NCI-H526 treated with DMSO at 0.1 percent for 48 hours (cell line): ENCODE measurements at places on chromosomes 4 and X.

DNA sequence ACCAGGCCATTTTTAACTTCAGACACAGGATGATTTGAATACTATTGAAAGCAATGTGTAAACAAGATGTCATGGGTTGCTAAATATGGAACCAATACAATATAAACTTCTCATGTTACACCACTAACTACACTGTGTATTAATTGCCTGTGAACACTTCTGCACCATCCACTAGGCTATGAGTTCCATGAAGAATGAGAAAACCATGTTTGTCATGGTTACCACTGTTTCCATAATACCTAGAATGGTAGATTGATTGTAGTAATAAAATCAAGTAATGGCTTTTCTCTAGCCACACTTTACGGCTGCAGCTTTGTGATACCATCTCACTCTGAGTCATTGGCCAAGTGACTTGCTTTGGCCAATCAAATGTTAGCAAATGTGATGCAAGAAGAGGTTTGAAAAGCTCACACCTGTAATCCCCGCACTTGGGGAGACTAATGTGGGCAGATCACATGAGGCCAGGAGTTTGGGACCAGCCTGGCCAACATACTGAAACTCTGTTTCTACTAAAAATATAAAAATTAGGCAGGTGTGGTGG is 19.9 kb upstream of the CYBB start:
- no peak for DNase-seq

DNA sequence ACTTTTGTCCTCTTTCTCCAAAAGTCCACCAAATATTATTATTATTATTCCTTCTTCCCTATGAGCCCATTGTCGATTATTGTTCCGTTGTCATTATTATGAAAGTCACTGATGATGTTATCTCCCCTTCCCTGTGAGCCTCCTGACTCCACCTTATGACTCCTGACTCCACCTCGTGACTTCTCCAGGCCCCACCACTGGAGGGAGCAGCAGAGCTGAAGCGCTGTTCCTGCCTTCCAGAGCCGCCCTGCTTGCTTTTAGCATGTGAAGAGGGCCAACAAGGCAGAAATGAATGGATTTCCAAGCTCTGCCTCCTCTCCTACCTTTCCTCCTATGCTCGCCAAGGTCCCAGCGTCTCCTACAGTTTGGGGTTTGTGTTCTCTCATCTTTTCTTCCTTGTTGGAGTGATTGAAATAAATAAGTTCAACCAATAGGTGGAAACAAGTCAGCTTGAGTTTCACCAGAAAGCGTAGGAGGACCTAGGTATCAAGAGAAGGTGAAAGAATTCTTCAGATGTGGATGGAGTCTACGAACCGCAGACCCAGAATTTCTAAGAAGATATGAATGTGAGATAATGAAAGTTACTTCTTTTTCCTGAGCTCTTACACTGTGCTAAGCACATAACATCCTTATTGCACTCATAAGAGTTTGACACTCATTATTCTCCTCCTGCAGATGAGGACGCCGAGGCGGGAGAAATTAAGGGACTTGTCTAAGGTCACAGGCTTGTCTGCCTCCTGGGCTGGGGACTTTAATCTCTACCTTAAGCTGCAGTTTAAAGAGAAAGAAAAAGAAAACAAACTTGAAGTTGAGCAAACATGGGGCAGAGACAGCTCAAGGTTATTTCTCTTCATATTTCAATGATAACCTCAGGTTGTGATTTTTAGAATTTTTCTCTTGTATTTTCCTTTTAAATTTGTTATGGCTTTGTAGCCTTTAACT is 26.1 kb downstream of the IGSF1 start:
- DNase-seq: no peak

- no peak for DNase-seq
Observed at GRCh38 chrX:46407753-46408130, 137.5 kb downstream of the ZNF674 start.

DNA sequence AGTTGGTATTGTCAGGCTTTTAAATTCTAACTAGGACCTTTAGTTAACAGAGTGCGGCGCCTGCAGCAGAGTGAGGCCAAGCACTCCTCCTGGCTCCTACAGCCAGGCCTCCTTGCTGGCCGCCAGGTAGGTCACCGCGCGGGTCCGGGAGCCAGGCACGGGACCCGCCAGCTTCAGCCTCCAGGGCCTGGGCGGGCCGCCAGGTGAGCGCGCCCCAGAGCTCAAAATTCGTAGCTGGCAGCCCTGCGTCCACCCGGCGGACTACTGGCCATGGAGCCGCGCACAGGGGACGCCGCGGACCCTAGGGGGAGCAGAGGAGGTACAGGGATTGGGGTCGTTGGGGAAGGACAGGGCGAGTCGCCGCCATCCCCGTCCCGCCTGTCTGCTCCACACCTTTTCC is at the start of gene MAGIX:
TSS of gene MAGIX (plus strand) at position 139 of the 400 bp plus-strand sequence. CDS start at position 271, 132 bp downstream.
- no peak for DNase-seq

GRCh38 chrX:151711787-151712186 is 4.0 kb upstream of the FATE1 start:
- DNase-seq: no peak

DNA sequence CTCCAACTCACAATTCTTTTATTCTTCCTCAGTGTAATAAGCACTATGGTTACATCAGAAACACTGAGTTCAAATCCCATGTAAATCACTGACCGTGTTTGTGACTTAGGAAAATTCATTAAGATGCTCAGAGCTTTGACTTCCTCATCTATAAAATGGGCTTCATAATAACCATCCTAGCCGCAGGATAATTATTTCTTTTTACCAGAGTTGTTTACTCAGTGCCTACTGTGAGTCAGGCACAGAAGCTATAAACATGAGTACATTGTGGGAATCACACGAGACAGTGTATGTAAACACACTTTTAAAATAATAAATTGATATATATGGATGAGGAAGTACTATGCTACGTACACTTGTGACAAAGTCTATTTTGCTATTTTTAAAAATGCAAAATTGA is 296.3 kb upstream of the TENM3 start:
- DNase-seq: no peak
